ENCODE measurements at places on chromosomes 2 and 18.

GRCh38 chr18:46591783-46592391, 65.1 kb downstream of the LOXHD1 start:
- DNase-seq = no peak

DNA sequence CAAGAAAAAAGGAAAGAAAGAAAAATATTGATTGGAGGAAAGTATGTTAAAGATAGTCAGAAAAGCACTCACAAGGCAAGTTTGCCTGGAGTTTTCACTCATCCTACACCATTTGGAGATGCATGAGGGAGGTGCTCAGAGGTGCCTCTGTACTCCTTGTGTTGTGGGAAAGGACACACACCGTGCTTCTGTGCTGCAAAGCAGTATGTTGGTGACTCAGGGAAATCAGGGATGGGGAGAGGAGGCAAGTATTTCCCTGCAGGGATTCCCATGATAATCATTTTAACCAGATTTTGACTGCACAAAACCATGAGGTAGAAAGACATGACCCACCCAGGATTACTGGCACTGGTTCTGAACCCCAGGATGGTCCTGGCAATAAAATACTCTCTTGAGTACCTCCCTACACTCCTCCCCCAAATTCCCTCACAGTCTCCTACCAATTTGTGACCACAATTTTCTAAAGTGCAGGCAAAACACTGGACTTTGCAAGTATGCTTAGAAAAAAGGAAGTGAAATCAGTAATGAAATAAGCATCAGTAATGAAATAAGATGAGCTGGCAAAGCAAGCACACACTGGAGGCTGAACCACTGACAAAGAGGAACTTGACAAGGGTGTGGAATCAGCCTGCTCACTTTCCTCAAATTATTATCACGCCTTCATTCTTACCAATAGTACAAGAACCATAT, 155.5 kb upstream of the ACVR2A start:
- no peak for DNase-seq

- no peak for DNase-seq
Observed at GRCh38 chr18:69538849-69539248, 138.2 kb downstream of the DOK6 start.

GRCh38 chr2:68974946-68975665, 670 bp downstream of the GKN1 start:
- DNase-seq = no peak

GRCh38 chr18:62396967-62397366, 71.9 kb downstream of the TNFRSF11A start:
- DNase-seq = no peak

All from stimulated activated CD4-positive, alpha-beta T cell treated with anti-CD3 and anti-CD28 coated beads, Interleukin-15, amount 100 ng/mL, for 1 hour (primary cell).